Suppressor macrophage treated with lipopolysaccharide for 1 hour (primary cell): ENCODE measurements at places on chromosomes 11 and 22.

DNA sequence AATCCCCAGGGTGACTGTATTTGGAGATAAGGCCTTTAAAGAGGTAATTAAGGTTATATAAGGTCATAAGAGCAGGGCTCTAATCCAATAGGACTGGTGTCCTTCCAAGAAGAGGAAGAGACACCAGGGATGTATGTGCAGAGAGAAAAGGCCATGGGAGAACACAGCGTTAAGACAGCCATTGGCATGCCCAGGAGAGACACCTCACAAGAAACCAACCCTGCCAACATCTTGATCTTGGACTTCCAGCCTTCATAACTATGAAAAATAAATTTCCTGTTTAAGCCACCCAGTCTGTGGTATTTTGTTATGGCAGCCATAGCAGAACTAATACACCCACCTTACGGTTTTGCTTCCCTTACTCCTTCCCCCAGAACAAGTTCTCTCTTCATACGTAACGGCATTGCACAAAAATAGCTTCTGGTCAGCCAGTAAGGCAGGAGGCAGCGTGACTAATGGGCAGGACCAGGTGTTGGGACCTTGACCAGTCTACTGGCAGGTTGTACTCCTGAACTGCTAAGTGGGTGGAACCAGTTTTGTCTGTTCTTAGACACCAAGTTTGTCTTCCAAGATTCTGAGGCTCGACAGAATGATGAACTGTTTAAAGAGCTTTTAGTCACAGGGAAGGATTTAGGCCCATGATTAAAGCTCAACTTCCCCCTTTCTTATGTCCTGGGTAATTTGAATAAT, 31.9 kb upstream of the UPB1 start:
- DNase-seq: peak; percentile 58

DNA sequence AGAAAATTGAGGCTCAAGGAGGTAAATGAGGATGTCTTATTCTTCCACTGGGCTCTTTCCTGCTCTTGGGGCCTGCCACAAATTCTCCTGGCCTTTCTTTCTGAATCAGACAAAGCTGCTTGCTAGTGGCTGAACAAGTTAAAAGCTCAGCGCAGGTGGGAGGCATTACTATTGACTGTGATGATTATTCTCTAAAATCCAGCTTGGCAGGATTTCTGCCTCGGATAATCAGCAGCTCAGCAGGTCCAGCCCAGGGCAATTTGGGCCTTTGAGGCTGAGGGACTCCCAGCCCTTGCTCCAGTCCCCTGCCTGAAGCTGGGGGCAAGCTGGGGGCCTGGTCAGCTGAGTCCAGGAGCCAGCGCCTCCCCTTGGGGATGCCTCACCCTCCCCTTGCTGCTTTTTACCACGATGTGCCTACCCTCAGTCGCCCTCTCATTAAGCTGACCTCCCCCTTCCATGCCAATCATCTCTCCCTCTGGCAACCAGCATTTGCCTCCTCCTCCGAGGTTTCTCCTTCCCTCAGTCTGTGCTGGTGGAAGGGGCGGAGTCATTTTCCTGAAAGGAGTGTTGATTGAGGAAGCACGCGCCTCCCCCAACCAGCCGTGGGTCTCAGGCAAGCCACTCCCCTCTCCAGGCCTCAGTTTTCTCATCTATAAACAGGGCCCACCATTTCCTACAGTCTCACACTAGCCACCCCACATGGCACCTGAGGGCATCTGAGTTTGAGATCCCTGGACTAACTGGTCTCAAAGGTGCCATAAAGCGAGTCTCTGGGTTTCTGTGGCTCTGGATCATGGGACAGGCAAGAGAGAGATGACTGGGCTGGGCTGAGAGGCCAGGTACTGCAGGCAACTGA, 60.6 kb upstream of the PRDM11 start:
- no peak for DNase-seq

GRCh38 chr22:25510876-25511275, 53.6 kb upstream of the GRK3 start:
- DNase-seq: no peak

DNA sequence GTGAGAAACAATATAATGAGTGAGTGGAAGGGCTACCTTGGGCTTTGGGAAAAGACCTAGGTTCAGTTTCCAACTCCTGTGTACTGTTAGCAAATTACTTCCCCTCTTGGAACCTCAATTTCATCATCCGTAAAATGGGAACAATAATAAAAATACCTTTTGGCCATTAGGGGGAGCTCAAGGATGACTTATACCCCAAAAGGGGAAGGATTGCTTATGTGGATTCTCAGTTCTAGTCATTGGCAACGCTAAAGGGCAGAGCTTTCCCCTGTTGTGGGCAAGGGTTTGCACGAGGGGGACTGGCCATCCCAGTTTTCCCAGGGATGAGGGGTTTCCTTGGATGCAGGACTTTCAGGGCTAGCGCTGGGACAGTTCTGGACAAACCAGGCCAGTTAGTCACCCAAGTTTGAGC, 3.1 kb upstream of the COMMD9 start:
- DNase-seq: peak; percentile 88

GRCh38 chr11:8098361-8098760, 17.4 kb downstream of the TUB start:
- DNase-seq: no peak

DNA sequence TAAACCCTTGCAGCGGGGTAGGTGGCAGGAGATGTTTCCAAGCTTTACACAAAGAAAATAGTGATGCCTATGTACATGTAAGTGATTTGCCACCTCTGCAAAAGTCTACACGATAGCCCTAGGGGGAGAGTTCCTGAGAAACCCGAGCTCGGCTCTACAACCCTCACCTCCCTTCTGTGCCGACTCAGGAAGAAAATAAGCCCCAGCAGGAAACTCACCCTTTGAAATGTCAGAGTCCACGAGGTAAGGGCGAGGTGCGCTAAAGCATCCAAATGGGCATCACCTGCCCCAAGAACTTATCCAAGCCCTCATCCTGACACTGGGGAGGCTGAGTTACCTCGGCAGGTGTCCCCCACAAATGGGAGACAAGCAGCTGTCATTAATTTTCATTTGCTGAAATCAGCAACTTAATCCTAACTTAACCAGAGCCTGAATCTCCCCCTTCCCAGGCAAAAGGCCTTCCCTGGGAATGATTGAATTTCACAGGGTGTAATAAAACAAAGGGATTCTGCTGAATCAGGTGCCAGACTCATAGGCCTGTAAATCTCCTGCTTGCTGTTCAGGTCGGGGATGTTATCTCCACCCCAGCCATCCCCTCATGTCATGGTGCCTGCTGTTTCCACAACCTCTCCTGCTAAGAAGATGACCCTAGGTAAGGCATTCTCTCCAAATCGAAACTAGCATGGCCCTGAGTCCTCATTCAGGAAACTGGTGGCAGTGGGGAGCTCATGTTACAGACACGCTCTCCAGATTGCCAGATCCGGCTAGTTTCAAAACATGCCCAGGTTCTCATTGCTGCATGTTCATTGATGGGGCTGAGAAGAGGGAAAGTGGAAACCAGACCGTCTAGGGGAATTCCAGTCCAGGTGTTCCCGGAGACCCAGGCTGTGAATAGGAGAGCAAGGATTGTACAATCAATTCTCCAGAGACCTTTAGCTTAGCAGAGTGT, 105.3 kb upstream of the KIRREL3 start:
- DNase-seq: no peak

GRCh38 chr11:130314184-130314749, 450 bp downstream of the ZBTB44 start:
- DNase-seq: peak; percentile 67

GRCh38 chr11:26522912-26523610, 49.0 kb downstream of the MUC15 start:
- DNase-seq: peak; percentile 7

DNA sequence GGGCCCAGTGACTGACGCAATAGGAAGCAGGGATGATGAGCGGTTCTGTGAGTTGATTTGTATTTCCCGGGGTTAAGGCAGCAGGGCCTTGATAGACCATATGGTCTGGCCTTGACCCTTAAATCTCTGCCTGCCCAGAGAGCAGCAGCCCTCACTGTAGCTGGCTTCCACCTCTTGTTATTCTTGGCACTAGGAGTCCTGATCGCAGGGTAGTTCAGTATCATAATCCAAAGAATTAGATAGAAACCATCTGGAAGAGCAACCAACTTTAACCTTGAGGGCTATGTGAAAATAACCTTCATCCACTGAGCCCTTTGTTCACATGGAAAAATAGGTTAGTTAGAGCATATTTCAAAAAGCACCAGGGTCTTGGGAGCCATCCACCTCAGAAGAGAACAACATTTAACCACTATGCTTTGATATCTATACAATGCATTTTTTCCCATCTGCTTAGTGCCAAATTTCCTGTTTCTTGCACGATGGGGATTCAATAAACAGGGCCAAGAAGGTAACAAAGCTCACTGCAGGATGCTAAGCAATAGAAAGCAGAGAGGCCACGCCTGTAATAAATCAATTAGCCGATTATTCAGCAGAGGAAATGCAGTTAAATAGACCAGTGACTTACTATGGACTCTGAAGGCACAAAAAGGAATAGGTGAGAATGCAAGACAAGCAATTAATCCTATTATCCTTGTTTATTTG, 761.3 kb downstream of the OPCML start:
- DNase-seq: no peak

GRCh38 chr11:67668192-67668551, 6.3 kb downstream of the ALDH3B2 start:
- DNase-seq: no peak

- no peak for DNase-seq
Observed at GRCh38 chr11:134580610-134580975, 168.6 kb upstream of the B3GAT1 start.

DNA sequence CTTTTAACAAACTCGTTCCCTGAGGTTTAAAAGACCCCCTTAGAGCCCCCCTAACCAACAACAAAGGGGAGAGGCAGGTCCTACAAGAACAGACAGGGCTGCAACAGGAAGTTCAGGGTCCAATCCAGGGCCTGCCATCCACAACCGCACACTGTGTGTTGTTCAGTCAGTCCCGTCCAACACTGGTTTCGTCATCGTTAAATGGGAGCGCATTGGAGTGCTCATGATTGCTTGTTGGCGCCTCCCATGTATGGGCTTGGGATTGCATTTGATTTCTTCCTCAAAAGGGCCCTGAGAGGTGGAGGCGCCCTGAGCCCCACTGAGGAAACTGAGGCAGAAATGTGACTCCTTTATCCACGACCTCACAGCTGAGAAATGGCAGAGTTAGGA, 174.1 kb downstream of the MN1 start:
- no peak for DNase-seq

GRCh38 chr22:47692811-47693210, 930.4 kb downstream of the TBC1D22A start:
- no peak for DNase-seq

DNA sequence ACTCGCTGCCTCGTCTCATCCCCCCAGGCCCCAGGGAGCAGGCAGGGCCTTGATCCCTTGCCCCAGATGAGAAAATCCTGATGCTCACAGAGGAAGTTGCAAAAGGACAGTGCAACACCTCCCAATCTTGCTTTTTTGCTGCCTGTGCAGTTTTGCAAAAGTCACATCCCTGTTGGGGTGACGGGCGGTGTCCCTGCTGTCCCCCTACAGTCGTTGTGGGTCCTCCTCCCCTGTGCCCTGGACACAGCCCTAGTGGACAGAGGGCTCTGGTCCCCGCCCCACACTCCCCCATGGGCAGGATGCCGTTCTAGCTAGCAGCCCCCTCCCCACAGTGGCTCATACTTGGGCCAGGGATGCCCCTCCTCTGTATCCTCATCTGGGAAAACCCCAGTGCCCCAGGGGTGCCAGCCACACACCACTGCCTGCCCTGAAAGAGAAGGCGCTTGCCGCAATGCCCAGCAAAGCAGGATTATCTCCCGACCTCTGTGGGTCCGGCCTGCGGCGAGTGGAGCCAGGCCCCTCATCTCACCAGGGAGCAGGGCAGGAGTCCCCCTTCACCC, 18.4 kb upstream of the CTSD start:
- peak; percentile 78 for DNase-seq

DNA sequence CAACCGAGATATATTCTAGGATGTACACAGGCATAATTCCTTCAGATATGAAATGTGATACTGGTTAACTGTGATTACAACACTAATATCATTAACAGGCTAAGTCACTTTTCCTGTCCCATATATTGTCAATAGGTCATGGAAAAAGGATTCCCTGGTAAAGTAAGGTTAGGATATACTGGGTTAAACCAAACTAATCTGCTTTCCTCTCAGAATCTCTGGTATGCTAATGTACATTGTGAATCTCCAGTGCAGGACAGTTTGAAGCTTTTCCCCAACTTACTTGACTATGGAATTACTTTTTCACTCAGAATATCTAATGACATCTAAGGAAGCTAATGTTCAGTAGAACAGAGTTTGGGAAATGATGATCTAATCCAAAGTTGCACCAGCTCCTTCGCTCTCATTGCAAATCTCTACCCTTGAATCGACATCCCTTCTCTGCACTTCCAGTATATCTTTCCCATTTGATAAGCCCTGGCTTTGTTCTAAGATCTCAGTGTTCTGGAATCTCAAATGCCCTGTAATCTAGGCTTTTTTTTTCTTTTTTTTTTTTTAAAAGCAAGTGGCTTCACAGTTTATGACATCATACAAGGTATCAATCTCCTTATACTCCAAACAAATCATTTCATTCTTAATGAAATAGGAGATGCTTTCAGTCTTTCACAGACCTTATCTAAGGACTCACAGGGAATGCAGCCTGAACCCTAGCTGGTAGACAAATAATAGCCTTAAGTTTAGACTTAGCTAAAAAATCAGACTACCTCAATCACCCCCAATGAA, 43.8 kb downstream of the COPB1 start:
- no peak for DNase-seq

GRCh38 chr22:20857838-20858614, 585 bp downstream of the PI4KA start:
- DNase-seq: peak; percentile 87

DNA sequence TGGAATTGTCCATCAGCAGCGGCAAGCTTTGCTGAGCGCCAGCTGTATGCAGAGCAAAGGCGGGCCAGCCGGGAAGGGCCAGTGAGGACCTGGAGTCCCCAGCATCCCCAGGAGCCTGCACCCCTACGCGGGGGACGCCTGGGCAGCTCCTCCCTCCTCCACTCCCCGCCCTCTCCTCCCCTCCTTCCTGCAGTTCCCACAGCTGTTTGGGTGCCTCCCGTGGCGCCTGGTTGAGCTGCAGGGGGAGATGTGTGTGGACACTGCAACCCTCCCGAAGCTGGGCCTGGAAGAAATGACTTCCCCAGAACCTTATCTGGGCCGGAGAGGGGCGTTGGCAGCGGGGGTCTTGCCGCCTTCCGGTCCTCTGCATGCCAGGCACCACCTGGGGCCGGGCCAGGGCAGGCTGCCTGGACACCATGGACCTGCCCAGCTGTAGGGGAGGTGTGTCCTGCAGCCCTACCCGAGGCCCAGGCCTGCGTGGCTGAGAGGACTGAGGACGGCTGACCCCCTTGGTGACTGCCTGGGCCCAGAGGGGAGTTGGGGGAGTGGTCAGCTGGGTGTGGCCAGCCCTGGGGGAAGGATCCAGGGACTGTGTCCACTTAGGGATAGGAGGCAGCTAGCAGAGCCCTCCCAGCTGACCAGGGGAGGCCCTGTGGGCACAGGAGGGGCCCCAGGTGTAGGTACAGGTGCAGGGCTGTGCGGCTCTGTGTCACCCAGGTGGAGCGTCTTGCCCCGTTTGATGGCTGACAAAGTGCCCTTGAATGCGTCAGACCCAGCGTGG, 16.8 kb upstream of the MUC6 start:
- DNase-seq: no peak

DNA sequence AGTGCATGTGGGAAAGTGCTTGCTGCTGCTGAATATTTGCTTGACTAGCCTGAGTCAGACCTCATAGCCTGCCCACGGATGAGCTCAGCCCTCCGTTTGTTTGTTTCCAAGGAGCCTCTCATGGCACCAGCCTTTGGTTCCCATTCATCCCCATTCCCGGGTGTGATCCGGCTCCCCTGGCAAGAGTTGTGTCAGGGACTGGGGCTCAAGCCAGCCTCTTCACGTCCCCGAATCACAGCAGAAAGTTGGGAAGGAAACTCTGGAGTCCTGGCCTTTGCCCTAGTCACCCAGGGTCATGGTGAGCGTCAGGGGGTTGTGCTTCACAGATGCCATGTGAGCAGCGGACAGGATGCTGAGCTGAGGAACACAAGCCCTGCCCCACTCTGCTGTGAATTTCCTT, 13.8 kb downstream of the SEC14L3 start:
- peak; percentile 60 for DNase-seq
